ENCODE measurements at places on chromosomes 1 and 21. TPM values are rescaled to one million over a fixed set of nuclear protein-coding genes. Genes with fewer than 3 reads are reported as not detected.

The S100A1 gene
- total RNA-seq: 0.96 TPM

The RIMS3 gene
- 1.2 TPM for total RNA-seq

The TRIM17 gene
- not detected for total RNA-seq

The C1orf226 gene
- total RNA-seq: 0.91 TPM

The CD52 gene
- total RNA-seq: not detected

The FBXO28 gene
- 24.7 TPM for total RNA-seq

The SLC45A3 gene
- total RNA-seq: 4.7 TPM

The PSMB2 gene
- 105 TPM for total RNA-seq

The SCAMP3 gene
- 127 TPM for total RNA-seq

The TNFSF18 gene
- not detected for total RNA-seq

All from A549 treated with ZK216348 at 1 μM for 4 hours (cell line).